ENCODE measurements at places on chromosomes 4 and X.

DNA sequence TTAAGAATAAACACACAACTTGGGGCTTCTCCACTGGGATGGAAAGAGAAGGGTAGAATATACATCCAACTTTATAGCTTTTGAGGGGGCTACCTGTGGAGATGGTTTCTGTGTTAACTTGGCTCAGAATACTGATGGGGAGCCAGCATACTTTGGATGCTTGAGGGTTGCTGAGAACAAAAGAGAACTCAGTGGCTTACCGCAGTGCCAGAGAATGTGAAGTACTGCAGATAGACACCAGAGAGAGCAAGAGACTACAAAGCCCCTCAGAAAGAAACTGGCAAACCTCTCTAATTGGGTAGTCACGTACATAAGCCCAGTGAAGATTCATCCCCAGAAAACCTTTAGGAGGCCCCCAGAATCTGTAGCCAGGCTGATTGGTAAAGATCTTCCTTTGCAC lies 214.4 kb downstream of the DCHS2 start:
- DNase-seq, result no peak

GRCh38 chr4:159540038-159540437 lies 437.2 kb downstream of the RAPGEF2 start:
- DNase-seq, result no peak

DNA sequence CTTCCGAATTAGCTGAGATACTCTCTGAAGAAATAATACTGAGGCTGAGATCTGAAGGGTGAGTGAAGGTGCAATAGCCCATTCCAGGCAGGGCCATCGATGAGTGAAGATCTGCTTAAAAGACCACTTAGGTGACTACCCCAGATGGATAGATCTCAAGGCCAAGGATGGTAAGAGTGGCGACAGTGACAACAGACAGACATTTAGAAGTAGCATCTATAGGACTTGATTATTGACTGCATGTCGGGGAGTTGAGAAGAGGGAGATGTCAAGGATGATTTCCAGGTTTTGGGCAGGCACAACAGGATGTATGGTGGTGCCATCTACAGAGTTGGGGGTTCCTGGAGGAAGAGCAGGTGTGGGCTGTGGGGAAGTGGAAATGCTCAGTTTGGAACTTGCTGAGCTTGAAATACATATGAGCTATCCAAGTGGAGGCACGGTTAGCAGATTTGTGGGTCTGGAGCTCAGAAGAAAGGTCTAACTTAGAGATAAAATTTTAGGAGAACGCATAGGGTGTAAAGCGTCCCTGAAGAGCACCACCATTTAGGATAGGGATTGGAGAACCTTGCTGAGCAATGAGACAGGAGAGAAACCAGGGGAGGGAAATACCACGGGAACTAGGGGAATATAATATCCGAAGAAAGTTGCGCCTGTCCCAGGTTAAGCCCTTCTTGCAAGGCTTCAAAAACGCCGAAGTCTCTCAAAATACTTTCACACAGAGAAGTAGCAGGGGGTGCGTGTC lies 688 bp downstream of the UFSP2 start:
- DNase-seq, result no peak

GRCh38 chrX:68833855-68834331 lies 5.1 kb downstream of the EFNB1 start:
- no peak for DNase-seq

- no peak for DNase-seq
Measured at GRCh38 chr4:105933083-105933482, 37.8 kb downstream of the NPNT start.

DNA sequence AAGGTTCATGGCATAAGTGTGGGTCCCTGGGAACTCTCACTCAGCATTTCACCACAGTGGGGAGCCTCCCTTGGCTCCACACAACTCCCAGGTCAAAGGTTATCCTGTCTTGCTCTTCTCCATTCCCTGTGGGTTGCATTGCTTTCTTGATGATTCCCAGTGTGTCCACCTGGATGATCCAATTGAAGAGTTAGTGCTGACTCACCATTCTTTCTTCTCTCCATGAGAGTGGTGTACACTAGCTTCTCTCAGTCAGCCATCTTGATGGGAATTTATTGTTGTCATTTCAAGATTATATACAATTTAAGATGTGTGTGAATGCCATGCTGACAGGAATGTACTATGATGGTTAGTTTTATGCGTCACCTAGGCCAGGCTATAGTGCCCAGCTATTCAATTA lies 25.6 kb upstream of the C4orf17 start:
- DNase-seq, result no peak

DNA sequence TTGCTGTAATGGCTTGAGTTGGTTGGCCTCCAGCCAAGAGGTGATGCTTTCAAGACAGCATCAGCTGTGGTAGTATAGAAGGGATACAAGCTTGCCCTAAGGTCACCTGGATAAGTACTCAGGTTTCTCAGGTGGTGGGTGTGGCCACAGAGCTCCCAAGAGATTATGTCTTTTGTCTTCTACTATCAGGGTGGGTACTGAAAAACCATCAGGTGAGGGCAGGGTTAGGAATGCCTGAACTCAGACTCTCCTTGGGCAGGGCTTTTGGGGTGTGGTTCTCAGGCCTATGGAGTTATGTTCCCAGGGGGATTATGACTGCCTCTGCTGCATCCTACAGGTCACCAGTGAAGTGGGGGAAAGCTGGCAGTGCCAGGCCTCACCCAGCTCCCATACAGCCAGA lies 654.6 kb upstream of the GALNT7 start:
- DNase-seq, result no peak

DNA sequence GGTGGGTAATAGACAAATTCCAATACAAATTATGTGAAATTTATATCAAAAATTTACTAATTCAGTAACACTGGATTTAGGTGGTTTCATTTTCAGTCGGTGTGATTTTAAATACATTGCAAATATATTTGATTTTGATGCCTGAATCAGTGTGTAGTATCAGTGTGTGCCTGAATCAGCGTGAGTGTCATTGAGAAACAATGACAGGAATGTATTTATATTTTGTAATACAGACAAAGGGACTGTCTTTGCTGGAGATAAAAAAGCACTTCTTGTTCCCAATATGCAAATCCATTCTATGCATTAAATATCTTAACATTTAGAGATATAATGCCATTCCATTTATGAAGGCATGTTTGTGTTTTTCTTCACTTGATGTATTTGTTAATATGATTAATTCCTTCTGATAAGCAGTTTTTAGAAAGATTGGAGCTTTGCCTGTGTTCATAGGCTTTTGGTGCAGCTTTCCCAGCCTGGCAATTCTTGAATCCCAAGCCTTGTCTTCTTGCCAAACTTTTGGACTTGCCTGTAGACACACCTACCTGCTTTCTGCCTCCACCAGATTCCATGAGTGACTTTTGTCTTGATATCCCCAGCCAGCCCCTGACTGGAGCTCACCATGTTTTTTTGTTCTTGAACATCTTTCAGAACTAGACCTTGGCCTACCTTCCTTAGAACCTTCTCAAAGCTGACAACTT lies 243.8 kb downstream of the ADGRL3 start:
- no peak for DNase-seq

DNA sequence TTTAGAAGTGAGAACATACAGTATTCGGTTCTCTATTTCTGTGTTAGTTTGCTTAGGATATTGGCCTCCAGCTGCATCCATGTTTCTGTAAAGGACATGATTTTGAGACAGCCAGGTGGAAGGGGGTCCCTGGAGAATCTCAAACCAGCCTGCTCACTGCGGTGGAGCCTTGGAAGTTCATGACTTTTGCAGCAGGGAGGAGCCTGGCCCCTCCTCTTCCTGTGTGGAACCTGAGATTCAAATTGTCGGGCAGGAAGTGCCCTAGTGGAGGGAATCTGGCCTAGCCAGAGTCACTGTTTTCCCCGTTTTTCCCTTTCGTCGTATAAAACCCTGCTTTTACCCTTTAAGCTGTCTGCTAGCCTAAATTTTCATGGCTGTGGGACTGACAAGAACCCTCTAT lies 762.6 kb downstream of the PCDH18 start:
- no peak for DNase-seq

GRCh38 chr4:46874811-46875210 lies 34.2 kb downstream of the COX7B2 start:
- DNase-seq, result no peak

DNA sequence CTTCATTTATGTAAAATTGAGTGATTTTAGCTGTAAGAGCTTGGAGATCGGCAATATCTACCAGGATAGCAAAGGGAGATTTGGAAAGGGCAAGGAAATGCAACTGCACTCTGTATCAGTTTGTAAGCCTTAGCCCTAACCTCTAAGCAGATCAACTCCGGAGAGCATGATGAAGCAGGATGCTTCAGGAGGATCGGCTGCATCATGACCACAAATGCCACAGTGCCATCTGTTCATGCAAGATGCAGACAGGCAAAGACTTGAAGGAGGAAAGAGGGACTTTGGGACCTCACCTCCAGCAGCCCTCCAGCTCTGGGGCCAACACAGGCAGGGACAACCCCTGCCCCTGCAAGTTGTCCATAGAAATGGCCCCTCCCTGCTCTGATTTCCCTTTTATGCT lies 377.6 kb upstream of the GATB start:
- DNase-seq, result no peak

- no peak for DNase-seq
Measured at GRCh38 chrX:45696736-45697135, 496.1 kb upstream of the DIPK2B start.

DNA sequence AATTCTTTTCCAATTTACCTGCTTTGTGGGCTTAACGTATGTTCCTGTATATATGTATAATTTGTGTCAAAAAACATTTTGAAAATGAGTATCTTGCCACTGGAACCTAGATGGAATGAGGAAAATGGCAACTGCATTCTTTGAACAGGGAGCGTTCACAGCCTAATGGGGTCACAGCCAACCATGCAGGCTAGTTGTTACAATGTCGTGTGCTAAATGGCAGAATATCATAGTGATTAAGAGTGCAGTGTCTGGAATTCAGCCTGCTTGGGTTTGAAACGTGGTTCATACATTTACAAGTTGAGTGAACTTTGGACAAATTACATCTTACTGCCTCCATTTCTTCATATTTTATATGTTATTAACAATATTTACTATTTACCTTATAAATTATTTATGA lies 70.8 kb downstream of the PCDH7 start:
- no peak for DNase-seq

GRCh38 chrX:53452812-53453211 lies 18.6 kb upstream of the HSD17B10 start:
- DNase-seq, result no peak

DNA sequence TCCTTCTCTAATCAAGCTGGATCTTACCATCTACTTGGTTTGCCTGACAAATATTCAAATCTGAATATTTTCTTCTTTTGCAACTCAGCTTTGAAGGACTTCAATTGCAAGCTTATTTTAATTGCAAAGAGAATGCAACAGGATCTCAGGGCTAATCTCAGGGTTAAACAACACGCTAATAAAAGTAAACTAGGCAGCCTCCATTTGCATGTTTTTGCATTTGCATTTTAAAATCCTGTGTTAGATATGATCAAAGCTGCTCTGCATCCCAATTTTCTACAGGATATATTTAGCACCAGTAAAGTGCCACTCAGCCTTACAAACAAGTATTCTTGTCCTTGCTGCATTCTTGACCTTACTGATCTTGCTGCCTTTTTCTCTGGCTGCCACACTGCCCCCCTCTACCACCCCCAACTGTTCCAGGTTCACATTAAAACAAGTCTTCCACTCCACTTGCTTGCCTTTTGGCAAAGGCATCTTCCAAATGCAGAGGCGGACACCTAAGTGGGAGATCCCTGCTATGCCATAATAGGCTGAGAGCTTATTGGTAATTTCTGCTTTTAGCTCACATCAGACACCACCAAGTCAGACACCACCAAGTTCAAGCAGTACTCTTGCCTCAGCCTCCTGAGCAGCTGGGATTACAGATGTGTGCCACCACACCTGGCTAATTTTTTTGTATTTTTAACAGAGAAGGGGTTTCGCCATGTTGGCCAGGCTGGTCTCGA lies 48.1 kb downstream of the GPRIN3 start:
- DNase-seq, result no peak

DNA sequence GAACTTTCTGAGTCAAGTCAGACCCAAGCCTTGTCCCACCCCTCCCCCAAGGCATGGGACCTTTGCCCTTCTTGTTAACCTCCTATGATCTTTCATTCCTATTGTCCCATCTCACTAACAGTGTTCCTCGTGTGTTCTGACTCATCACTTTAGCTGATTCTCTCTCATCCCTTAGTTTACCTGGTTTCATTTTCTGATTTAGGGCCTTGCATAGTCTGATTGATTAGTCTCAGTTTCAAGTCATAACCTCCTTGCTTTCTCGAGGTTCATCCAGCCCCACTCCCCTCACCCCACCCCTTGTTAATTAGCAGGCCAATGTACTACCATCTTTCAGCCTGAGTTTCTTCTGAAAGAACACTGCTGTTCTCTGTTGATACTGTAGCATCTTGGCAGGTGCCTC lies 517.4 kb downstream of the RPA4 start:
- no peak for DNase-seq

- DNase-seq, result no peak
Measured at GRCh38 chr4:60808726-60809485, 391.2 kb upstream of the ADGRL3 start.

All from HFF-Myc (cell line).